Bronchus fibroblast of lung (primary cell): ENCODE measurements at places on chromosomes 2 and 18. TPM values are rescaled to one million over a fixed set of nuclear protein-coding genes. Genes with fewer than 3 reads are reported as not detected.

The MLPH gene
- 26.6 and 27.2 TPM in 2 replicates for total RNA-seq

The TMEM247 gene
- total RNA-seq: not detected in 2 replicates

The FBXO48 gene
- 0.30 and 0.67 TPM in 2 replicates for total RNA-seq

The GAL3ST2 gene
- total RNA-seq: not detected in 2 replicates

The BOD1L2 gene
- total RNA-seq: not detected in 2 replicates

The SERPINB7 gene
- total RNA-seq: 4.2 and 10.3 TPM in 2 replicates

The NPAS2 gene
- 14.6 and 31.8 TPM in 2 replicates for total RNA-seq

The GAREM2 gene
- 0.34 and 0.45 TPM in 2 replicates for total RNA-seq

The FBXO36 gene
- 3.7 and 4.2 TPM in 2 replicates for total RNA-seq

The UGT1A5 gene
- not detected in 2 replicates for total RNA-seq

The CFAP65 gene
- not detected in 2 replicates for total RNA-seq

The LONRF2 gene
- total RNA-seq: under 0.01 TPM in 2 replicates

The MYO7B gene
- total RNA-seq: under 0.01 TPM in 1 of 2 replicates, not detected in the other

The ALPP gene
- not detected in 2 replicates for total RNA-seq

The TNFAIP6 gene
- total RNA-seq: 7.4 and 8.1 TPM in 2 replicates
